ENCODE measurements at places on chromosomes 3 and 15.

- no peak for DNase-seq
Measured at GRCh38 chr15:38611228-38611627, 46.6 kb upstream of the RASGRP1 start.

DNA sequence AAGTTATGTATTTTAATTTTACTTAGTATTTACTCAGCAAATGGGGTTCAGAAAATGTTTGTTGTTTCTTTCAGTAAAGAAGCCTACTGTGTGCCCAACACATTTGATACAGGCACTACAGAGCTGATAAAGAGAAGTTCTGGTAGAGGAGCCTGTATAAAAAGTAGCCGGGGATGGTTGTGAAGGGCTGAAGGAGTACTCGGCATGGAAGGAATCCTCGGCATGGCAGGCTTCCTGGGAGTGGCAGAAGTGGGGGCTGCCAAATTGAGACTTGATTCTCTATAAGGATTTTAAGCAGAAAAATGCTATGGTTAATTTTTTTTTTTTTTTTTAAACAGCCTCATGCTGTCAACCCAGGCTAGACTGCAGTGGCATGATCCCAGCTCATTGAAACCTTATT lies 9.3 kb downstream of the ARL13B start:
- no peak for DNase-seq

DNA sequence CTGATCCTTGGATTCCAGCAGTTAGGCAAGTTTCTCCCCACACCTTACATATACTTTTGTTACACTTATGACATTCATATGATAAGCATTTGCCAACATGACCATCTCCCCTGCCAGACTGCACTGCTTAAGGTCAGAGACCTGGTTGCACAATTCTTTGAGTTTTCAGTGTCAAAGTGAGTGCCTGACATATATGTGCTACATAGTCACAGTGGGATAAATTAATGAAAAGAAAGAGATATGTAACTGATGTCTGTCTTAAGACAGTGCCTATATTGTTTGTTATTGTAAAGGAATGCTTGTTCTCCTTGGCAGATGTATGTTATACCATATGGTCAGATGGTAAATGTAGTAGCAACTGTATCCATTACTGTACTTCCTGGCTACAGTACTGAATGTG lies 3.5 kb upstream of the DCUN1D1 start:
- peak; percentile 21 for DNase-seq

GRCh38 chr3:187745201-187746058 lies at the start of gene BCL6:
BCL6 (minus strand) TSS chr3:187745468; CDS start chr3:187733693, 11,775 bp downstream.
- peak; percentile 99 for DNase-seq

DNA sequence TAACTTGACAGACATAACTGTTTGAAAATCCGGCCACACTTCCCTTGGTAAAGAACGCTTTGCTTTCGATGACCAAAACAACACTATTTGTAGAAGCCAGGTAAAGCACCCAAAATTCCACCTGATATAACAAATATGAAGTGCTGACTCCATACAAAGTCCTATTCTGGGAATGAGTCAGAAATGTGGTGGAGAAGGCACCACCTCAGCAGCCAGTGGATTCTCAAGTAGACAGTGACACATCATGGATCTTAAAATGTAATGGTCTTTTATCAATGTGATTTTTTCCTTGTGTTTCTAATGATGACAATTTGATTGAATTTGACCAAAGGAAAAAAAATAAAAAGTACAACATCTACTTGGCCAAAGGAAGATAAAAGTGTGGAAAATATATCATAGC lies 135.0 kb upstream of the WNT5A start:
- no peak for DNase-seq

DNA sequence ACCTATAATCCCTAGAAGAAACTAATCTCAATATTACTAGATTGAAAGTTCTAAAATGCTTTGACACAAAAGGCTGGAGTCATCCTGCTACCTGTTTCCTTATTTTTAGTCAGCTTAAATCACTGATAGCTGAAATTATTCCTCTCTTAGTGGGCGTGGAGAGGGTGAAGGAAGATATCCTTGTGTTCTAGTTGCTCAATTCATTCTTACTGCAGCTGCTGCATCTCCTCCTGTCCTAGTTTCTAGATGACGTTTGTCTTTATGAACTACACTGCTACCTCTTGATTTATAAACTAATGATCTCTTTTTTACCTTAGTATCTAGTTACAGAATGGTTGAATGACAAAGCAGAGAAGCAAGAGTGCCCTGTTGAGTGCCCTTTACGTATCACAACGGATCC lies 50.7 kb downstream of the SETD5 start:
- no peak for DNase-seq

GRCh38 chr15:96535148-96535547 lies 204.6 kb downstream of the NR2F2 start:
- DNase-seq = no peak

DNA sequence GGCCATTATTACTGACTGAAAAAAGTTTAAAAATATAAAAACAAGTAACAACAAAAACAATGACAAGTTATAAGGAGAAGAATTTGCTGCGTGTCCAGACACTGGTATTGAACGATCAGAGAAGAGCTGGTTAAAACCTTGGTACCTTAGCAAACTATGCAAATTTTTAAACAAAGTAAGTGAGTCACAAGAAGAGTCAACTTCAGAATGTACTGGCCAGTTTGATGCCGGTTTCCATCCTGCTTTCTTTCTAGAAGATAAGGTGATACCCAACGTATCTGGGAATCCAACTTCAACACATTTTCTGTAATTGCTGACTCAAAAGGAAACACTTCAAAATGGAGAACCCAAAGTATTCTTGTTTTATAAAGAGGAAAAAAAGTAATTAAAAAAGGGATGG lies 49.8 kb downstream of the RUBCN start:
- no peak for DNase-seq
